ENCODE measurements at places on chromosomes 13 and 19.

GRCh38 chr19:18975869-18976268 is 34.9 kb upstream of the HOMER3 start:
- H3K27me3 ChIP-seq: peaks cover 13% of the 10 kb centered on the region
- no peak for DNase-seq
- no peak overlapping the region for H3K27ac ChIP-seq

GRCh38 chr19:57103573-57104277 is 16.1 kb upstream of the USP29 start:
- H3K27ac ChIP-seq: peak overlapping the region; percentile 22
- peaks cover 11% of the 10 kb centered on the region for H3K4me1 ChIP-seq
- DNase-seq: peak; percentile 65

DNA sequence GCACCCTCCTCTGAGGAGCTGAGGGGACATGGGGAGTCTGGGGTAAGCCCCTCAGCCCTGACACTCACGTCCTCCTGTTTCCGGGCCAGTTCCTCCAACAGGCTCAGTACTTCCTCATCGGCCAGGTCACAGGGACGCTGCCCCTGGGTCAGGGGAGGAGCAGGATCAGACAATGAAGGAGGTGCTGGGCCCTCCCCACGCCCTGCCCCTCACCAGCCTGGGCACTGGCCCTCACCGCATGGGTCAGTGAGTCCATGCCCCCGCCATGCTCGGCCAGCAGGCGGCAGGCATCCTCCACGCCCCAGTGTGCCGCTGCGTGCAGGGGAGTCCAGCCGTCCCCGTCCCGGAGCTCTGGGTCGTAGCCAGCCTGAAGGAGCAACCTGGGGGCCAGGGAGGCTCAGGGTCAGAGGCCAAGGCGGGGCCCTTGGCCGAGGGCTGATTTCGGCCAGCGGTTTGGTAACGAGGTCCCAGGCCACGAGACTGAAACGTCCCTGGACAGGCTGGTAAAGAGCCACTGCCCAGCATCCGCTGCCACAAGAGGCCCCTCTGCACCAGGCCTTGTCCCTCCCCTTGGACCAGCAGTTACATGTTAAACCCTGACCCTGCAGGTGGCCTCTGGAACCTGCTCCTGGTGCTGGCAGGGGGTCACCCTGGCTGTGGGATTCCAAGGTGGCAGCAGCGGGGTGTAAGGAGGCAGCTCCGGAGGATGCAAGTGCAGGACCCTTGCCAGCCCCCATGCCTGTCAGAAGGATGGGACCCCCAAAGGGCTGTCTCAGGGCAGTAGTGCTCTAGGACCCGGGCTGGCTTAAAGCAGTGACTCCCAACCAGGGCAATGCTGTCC is 18.5 kb downstream of the PPP1R12C start:
- no peaks in the 10 kb centered on the region for H3K27me3 ChIP-seq
- no peak for DNase-seq

DNA sequence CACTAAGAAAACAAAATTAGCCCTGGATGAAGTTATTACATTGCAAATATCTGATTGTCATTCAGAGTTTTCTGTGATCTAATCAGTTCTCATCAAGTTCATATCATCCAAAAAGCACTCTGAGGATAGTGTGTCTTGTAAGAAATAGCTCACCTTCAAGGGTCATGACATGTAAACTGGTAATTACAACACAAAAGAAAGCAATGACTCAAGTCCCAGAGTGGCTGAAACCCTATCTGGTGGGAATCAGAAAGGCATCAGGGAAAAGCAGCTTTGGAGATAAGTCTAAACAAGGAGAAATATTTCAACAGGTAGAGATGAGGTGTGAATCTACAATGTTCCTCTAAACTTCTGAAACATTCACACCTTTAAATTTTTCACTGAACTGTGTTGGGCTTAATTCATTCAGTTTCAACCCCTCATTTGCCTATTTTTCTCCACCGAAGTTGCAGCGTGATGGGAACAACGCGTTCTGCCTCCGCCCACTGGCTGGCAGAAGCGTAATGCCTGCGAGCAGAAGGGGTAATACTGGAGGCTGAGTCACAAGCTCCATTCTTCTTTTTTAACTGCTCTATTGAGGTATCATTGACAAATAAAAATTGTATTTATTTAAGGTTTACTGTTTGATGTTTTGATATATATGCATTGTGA is 155.2 kb upstream of the IPO5 start:
- peaks cover 6% of the 10 kb centered on the region for H3K36me3 ChIP-seq
- DNase-seq: no peak
- peaks cover under 1% of the 10 kb centered on the region for H3K27me3 ChIP-seq
- H3K4me3 ChIP-seq: no peak overlapping the region

- H3K36me3 ChIP-seq: peaks cover 9% of the 10 kb centered on the region
- peak overlapping the region; percentile 53 for H3K4me3 ChIP-seq
- H3K27me3 ChIP-seq: no peaks in the 10 kb centered on the region
- no peak overlapping the region for H3K27ac ChIP-seq
- peaks cover 28% of the 10 kb centered on the region for H3K4me1 ChIP-seq
These were observed 18.1 kb downstream of the N4BP2L1 start for GRCh38 chr13:32409561-32410421.

GRCh38 chr13:49279885-49280284 is 32.2 kb downstream of the CDADC1 start:
- H3K27ac ChIP-seq: no peak overlapping the region
- H3K4me1 ChIP-seq: no peaks in the 10 kb centered on the region
- peaks cover 5% of the 10 kb centered on the region for H3K36me3 ChIP-seq

GRCh38 chr13:74678308-74678965 is 544.2 kb upstream of the KLF12 start:
- H3K27me3 ChIP-seq: no peaks in the 10 kb centered on the region
- H3K4me3 ChIP-seq: no peak overlapping the region
- H3K4me1 ChIP-seq: no peaks in the 10 kb centered on the region
